Myocyte (in vitro differentiated cells): ENCODE measurements at places on chromosomes 4 and X.

GRCh38 chr4:159540501-159540900 lies 437.6 kb downstream of the RAPGEF2 start:
- no peak for DNase-seq

DNA sequence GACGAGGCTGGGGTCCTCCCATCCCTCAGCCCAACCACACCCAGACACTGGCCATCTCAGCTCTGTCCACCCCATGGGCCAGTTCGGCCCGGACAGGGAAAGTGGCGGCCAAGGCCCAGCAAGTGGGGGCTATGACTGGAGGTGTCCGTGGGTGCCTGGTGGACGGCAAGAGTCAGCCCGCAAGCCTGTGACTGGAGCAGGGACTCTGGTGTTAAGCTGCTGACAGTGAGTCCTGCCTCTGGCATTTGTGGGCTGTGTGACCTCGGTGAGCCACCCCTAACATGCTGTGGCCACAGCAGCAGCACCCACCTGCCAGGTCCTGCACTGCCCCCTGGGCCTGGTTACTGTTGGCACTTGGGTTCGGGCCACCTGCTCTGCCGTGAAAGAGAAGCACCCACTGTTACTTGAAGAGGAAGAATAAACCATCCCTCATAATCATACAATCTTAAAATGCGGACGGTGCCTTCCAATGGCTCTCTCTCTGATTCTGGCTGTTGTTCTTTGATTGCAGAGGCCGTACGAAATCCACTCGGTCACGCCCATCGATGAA lies 252.0 kb downstream of the EVC2 start:
- DNase-seq, result no peak

GRCh38 chr4:47274901-47275300 lies 188.6 kb downstream of the COMMD8 start:
- no peak for DNase-seq

DNA sequence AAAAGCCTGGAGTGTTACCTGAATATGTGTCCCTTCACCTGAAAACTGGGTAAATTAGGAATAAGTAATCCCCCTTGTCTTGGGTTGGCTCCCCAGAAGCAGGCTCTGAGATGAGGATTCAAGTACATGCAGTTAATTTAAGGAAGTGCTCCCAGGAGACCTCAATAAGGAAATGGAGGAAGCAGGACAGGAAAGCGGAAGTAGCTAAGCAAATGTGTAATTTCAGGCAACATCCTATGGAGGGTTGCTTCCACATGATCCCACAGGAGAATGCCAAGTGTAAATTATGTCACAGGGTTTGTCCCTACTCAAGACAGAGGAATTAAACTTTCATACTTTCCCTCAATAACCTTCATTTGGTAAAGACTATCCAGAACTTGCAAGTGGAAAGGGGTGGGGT lies 48.1 kb upstream of the ARHGEF6 start:
- no peak for DNase-seq

DNA sequence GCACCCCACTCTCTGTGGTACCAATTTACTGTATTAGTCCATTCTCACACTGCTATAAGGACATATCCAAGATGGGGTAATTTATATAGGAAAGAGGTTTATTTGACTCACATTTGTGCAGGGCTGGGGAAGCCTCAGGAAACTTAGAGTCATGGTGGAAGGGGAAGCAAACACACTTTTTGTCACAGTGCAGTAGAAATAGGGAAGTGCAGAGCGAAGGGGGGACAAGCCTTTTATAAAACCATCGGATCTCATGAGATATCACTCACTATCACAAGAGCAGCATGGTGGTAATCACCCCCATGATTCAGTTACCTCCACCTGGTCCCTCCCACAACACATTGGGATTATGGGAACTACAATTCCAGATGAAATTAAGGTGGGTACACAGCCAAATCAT lies 766.9 kb upstream of the PCDH10 start:
- no peak for DNase-seq

- peak; percentile 41 for DNase-seq
These were observed 48.3 kb upstream of the WDR1 start for GRCh38 chr4:10164877-10165283.

DNA sequence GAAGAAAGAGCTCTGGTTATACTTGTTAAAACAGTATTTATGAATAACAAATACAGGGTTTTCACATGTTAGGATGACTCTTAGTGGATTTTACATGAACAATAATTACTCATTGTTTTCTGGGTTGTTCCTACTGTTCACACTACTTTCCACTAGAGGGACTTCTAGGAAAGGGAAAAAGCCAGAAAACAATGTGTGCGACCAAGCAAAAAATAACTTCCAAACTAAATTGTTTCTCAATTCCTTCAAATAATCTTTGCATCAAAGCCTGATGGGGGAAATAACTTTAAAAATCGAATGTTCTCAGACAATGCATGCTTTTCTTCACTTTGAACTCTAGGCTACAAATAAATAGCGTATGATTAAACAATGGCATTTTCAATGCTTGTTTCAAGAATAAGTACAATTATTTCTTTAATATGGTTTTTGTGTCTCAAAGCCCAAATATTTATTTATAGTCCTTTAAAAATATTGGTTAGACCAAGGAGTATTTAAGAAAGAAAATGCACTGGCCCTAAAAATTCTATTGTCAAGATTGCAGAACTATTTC lies 72.1 kb upstream of the ETNPPL start:
- peak; percentile 74 for DNase-seq

DNA sequence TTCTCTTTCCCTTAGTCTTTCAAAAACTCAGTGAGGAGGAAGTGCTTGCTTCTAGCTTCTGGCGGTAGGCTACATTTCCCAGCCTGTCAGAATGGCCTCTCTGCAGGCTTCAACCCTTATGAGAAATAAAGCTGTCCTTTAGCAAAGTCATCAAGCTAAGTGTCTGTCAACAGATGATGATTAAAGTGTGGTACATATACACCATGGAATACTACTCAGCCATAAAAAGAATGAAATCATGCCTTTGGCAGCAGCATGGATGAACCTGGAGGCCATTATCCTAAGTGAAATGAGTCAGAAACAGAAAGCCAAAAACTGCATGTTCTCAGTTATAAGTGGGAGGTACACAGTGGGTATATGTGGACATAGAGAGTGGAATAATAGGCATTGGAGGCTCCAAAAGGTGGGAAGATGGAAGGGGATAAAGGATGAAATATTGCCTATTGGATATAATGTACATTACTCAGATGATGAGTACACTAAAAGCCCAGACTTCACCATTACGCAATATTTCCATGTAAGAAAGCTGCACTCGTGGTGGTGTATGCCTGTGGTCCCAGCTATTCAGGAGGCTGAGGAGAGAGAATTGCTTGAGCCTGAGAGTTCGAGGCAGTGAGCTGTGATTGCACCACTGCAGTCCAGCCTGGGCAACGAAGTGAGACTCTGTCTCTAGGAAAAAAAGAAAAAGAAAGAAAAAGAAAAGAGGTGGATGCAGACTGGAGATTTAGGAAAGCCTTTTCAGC lies 7.9 kb downstream of the TRIM2 start:
- no peak for DNase-seq

DNA sequence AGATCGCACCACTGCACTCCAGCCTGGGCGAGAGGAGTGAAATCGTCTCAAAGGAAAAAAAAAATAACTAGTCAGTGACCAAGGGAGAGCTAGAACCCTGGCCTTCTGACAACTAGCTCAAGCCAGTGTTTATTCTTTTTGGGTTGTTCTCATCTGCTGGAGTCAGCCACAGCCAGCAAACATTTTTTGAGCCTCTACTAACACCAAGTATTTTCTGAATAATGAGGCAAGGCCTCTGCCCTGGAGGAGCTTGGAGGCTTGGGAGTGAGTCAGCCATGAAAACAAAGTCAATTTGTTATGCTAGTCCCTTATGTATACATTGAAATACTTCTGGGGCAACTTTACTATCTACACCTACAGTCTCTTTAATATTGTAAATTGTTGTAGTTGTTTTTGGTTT lies 46.5 kb downstream of the TMA16 start:
- DNase-seq, result no peak

- DNase-seq, result no peak
These were observed 783 bp downstream of the BEX2 start for GRCh38 chrX:103309860-103310554.

- DNase-seq, result no peak
These were observed 202.2 kb downstream of the NLGN4X start for GRCh38 chrX:6026429-6026828.
